Stimulated activated CD8-positive, alpha-beta memory T cell treated with anti-CD3 and anti-CD28 coated beads, Interleukin-2, amount 100 ng/mL, for 1 hour (primary cell): ENCODE measurements at places on chromosomes 2 and 18.

- no peak for DNase-seq
Measured at GRCh38 chr2:20111311-20112131, 60.1 kb upstream of the LAPTM4A start.

DNA sequence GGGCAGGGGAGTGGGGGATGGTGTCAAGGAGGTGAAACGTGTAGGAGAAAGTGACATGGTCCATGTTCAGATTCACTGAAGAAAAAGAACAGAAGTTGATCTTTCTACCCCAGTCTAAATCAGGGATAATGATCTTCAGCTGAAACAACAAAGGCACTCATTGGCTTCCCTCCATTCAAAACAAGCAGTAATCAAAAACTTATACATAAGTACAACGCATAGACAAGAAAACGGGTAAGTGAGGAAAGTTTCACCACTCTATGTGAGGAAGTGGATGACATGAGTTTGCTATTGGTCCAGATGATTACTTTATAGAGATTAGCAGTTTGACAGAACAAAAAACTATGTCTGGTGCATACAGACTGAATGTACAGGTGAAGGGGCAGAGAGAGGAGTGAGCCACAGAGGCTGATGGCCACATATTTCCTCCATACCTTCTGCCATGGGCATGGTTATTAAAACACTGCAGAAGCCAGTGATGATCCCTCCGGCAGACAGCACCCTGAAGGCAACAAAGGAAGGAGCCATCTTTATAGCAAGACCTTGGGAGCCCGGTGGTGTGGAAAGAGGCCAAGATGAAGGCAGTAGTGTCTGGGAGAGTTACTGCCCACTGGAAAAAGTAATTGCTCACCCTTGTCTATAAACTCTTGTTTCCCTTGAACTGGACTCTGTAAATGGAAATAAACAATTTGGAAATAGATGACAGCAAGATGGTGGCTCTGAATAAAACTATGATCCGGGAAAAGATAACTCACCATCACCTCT lies 57.7 kb downstream of the SLC25A12 start:
- no peak for DNase-seq

DNA sequence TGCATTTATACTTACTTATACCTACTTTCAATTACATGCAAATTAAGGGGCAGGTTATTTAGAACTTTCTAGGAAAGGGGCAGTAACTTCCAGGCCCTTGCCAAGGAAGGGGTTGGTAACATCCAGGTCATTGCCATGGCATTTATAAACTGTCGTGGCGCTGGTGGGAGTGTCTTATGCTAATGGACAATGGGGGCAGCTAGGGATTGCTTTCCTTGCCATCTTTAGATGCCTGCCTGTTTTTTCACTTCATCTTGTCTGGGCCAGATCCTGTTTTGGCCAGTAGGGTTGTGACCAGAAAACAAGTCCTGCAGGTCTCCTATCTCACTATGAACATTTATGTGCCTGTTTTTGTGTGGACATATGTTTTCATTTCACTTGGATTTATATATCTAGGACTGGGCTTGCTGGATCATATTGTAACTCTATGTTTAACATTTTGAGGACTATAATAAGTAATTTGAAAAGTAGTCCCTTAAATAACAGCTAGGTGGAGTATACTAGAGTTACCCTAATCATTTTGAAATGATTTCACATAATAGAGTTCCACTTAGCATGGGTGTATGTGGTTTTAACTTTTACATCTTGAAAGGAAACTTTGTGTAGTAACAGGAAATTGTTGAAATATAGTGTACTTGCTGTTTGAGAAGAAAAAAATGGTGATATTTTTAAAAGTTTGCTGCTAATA lies 56.1 kb downstream of the LCLAT1 start:
- DNase-seq = no peak

DNA sequence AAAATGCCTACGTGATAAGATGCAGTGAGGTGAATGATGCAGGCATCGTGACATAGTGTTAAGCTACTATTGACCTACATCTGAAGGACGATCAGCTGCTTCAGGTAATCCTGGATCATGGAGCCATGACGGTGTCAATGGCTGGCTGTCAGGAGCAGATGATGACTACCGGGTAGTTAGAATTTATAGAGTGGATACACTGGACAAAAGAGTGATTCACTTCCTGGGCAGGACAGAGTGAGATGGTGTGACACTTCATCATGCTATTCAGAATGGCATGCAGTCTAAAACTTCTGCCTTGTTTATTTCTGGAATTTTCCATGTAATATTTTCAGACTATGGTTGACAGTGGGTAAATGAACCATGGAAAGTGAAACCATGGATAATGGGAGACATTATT lies 29.5 kb downstream of the METTL8 start:
- DNase-seq = no peak

DNA sequence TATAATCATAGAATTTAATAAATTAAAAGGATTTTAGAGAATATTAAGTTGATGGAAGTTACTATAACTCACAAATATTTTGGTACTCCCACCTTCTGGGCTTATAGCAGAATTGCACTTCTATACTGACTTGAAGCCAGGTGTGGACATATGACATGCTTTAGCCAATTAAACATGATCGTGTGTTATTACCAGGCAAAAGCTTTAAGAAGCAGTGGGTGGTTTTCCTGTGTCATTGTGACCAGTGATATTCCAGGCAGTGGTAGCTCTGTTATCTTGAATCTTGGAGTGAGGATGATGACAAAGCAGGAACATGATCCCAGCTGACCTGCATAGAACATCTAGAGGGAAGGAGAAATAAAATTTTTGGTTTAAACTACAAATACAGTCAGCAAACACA lies 370.9 kb upstream of the ZEB2 start:
- DNase-seq = no peak

GRCh38 chr2:135563793-135564192 lies 32.5 kb downstream of the R3HDM1 start:
- DNase-seq = no peak

DNA sequence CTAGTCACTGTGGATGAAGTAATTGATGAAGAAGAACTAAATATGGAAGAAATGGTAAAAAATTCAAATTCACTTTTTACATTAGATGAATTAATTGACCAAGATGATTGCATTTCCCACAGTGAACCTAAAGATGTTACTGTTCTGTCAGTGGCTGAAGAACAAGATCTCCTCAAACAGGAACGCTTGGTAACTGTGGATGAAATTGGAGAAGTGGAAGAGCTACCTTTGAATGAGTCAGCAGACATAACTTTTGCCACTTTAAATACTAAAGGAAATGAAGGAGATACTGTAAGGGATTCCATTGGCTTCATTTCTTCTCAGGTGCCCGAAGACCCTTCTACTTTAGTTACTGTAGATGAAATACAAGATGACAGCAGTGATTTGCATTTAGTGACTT lies 26.6 kb upstream of the DYSF start:
- no peak for DNase-seq

DNA sequence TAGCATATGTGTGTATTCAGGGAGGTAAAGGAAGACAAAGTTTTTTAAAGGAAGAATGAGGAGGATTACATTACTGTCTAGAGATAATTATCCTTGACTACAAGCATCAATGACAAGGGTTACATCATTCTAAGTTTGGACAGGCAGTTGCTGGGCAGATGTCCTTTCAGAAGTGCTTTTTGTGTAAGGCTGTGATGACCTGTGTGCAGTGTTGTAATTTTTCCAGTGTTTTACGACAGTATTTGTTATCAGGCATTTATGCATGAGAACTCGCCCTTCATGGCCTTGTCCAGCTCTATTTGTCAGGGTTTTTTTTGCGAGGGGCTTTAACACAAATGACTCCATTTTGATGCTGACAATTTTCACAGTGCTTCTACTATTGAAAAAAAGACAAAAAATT lies 658.3 kb upstream of the NXPH2 start:
- DNase-seq = no peak

DNA sequence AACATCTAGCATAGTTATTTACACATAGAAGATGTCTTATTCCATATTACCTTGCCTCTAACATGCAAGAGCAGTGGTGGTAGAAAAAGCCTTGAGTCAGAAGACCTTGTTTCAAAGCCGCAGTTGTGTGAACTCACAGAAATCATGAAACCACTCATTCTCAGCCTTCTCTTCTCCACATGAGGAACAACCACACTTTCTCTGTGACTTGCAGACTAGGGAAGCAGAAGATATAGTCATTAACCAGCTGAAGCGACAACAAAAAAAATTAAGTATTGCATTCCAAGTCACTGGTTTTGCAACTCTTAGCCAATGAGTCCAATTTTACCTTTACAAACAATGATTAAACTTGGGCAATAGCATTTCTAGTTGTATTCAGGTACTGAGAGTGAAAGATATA lies 19.0 kb downstream of the TWSG1 start:
- DNase-seq = no peak

DNA sequence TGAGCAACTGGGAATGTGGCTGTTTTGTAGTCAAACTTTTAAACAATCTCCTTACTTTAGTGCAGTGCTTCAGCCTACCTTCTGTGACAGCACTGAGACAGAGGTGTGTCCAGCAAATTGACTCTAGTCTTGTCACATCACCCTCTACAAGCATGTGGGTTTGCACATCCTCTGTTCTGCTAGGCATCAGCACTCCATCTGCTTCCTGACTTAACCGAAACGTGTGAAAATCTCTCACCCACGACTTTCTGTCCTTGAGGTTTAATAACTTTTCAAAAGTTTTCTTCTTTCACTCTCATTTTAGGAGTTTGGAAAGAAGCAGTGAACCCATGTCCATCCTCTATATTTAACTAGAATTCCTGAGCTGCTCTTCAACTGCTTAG lies 42.6 kb downstream of the TTR start:
- no peak for DNase-seq

DNA sequence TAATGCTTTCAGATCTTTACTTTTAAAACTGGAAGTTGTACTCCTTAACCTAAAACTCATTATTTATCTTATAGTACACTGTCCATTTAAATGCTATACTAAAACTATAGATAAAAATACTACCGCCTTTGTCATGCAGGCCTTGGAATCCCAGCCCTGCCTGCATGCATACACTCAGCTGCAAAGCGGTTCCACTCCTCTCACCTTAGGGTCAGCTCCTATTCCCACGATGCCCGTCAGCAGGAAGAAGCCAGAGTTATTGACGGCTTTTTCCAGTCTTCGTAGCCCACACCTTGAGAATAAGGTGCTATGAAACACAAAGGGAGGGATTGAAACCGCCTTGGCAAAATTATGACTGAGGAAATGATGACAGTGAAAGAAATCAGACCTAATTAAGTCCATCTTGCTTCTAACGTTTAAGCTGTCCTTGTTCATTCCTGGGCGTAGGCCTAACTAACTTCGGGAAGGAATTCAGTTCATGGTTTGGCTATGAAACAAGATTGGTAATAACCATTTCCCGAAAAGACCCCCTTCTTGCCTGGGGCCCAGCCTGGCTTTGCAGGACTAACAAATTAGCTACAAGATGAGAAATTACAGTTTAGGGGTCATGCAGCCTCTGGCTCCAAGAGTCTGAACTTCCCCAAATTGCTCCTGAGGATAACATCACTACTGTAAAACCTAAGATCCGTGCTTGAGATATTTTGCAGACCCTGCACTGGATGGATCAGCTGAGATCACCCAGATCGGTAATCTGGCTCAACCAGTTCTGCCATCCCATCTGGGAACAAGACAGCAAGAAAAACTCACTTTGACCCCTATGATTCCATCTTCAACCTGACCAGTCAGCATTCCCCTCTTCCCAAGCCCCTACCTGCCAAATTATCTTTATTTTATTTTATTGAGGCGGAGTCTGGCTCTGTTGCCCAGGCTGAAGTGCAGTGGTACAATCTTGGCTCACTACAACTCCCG lies 17.1 kb downstream of the EPB41L5 start:
- DNase-seq = no peak

DNA sequence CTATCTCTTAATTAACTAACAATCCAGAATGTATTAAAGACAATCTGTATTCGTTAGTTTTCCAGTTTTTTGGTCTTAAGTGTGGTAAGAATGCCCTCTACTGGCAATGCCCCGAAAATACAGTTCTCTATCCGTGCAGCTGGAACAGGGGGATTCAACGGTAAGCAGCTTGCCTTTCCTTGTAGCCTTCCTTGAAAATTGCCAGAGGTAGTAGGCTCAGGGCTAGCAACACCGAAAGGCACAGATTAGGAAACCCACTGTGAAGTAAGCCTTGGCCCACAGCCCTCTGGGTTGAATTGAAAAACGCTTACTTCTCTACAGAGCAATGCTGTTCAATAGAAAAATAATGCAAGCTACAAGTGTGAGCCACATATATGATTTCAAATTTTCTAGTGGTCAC lies 17.1 kb upstream of the VPS4B start:
- DNase-seq = peak; percentile 9

- no peak for DNase-seq
Measured at GRCh38 chr18:65988972-65989371, 238.2 kb downstream of the CDH7 start.

GRCh38 chr2:188909036-188909435 lies 65.1 kb upstream of the COL3A1 start:
- DNase-seq = no peak

GRCh38 chr2:2012505-2012904 lies 268.2 kb upstream of the PXDN start:
- DNase-seq = no peak

DNA sequence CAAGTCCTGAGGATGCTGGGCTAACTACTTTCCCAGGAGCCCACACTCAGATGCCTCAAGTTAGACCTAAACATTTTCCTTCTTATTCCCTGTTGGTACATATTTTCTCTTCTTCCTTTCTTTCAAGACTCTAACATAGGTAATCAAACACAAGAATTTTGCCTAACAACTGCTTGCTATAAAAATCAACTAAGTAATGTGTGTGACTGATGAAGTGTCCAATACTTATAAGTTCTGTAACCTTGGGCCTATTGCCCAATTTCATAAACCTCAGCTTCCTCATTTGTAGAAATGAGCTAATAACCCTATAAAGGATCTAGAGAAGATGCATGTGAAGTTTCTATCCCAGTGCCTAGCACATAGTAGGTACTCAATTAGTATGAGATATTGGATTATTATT lies 31.6 kb upstream of the PIK3C3 start:
- DNase-seq = no peak

DNA sequence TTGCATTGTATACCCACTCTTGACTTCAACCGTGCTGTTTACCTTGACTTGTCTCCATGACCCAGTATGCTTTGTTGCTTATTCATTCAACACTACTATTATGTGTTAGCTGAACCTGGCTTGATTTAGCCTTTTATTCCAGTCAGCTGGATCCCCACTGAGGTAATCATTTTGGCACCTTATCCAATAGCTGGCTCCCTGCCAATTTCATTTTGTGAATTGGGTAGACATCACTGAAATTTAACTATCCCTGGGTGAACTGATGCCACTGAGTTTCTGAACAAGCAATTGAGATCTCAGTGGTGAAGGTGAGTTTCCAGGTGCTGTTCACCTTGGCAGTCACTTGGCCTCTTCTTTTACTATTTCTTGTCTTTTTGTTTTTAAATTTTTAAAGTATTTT lies 584.3 kb downstream of the ADCYAP1 start:
- no peak for DNase-seq
